ENCODE measurements at places on chromosomes 7 and 10.
A peak's percentile ranks its signal among the peaks of the same experiment; 100 is the strongest.

DNA sequence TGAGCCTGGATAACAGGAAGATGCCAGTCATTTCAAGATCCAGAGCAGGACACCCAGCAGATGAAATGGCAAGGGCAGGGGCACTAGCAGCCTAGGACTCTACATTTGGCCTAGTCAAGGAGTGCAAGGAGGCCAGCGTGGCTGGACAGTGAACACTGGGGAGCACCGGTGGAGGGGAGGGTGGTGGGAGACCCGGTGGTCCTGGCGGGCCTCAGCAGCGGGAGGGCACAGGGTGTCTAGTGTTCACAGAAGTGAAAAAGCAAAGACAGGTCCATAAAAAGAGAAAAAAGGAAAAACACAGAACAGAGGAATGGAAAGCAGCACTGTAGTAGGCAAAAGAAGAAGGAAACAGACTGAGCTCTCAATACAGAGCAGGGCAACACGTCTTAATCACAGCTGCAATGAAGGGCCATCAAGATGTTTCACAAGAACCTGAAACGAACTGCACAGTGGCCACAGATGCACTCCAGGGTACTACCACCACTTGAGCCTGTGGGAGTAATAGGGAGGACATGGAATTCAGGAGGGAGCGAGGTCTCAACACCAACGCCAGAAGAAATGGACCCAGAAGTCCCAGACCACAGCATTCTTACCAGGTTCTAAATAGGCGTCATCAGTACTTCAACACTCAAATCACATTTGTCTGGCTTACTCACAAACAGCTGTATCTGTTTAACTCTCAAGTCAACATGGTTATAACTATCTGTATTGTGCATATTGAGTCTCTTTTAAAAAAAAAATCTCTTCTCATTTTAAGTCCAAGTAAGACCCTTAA, 573.7 kb downstream of the PARD3 start:
- no peak for DNase-seq

- DNase-seq = no peak
Observed at GRCh38 chr7:87506246-87507180, 31.0 kb upstream of the ABCB4 start.

DNA sequence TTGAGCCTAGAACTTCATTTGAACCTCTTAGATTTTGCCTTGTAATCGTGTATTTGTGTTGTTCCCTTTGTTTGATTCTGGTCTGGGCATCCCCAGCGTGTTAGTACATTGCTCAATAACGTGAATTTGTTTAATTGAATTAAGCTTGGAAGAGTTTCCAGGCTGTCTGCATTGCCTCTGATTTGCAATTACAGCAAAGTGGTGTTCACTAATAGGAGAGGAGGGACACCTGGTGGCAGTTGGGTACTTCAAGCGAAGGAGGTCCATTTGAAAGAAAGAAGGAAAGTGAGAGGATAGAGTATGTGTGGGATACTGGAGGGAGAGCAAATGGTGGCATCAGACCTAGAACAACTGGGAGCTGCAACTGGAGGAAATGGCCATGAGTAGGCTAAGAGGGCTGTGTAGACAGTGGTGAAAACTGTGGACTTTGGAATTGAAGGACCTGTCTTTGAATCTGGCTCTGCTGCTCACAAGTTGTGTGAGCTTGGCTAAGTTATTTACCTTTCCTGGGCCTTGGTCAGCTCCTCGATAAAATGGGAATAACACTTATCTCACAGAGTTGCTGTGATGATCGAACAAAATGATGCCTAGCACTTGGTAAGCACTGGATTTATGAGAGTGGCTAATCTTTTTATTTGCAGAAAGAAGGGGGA, 15.1 kb downstream of the LSMEM1 start:
- peak; percentile 37 for DNase-seq

DNA sequence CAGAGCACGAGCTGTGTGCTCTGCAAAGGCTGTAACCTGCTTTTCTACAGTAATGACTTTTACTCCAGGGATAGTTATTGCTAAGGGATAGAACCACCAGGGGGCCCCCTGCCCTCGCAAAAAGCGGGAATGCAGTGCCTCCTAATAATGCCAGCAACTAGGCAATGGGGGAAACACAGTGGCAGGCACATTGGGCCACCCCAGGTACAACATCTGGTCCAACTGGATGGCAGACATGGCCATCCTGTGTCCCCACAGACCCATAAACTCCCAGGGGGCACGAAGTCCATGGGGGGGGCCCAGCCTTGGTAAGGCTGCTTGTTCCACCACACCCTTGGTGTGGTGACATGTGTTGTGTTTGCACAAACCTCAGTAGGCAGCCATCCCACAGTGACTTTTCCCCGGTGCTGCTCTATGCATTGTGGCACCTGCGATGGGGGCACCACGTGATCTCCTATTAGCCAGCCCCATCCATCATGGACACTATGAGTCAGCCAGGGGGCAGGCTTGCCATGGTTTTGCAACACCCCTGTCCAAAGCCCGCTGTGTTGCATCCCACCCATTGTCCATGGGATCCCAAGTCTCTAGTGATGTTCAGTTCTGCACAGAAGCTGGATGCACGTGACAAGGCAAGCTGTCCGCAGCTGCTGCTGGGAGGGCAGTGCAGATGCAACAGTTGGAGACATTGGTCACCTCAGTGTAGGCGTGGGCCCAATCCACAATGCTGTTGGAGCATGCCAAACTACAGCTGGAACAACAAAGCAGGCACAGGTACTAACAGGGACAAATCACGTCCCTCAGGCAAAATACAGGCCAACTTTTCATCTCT, 84.0 kb downstream of the ANLN start:
- peak; percentile 48 for DNase-seq

DNA sequence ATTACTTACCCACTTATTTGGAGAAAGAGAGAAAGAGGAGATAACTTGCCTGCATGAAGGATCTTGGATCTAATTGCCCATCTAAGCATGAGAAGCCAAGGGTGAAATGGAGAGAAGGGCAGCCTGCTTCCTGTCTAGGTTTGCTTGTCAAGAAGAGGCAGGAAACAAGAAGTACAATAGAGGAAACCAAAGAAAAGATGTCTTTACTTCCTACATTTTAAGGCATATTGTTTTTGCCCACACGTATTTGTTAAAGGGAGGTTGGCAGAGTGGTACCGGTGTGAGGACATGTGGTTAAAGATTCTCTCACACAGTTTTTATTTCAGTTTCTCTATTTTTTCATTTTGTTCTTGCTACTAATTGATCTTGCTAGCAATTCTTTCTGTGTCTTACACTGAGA, 6.0 kb upstream of the TAS2R38 start:
- no peak for DNase-seq

DNA sequence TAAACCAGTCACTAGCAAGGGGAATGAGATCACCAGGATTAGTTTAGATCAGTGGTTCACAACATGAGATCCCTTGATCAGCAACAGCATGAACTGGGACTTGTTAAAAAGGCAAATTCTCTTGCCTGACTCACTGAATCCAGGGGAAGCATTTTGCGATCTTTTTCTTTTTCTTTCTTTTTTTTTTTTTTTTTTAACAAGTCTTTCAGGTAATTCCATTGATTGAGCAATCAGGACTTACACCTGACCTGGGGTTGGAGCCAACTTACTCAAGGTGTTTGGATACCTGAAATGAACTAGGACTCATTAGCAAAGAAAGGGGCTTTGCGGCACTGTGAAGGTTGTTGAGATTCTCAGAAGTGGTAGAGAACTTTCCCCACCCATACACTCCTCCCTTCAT, 47.1 kb upstream of the PRR15 start:
- no peak for DNase-seq

DNA sequence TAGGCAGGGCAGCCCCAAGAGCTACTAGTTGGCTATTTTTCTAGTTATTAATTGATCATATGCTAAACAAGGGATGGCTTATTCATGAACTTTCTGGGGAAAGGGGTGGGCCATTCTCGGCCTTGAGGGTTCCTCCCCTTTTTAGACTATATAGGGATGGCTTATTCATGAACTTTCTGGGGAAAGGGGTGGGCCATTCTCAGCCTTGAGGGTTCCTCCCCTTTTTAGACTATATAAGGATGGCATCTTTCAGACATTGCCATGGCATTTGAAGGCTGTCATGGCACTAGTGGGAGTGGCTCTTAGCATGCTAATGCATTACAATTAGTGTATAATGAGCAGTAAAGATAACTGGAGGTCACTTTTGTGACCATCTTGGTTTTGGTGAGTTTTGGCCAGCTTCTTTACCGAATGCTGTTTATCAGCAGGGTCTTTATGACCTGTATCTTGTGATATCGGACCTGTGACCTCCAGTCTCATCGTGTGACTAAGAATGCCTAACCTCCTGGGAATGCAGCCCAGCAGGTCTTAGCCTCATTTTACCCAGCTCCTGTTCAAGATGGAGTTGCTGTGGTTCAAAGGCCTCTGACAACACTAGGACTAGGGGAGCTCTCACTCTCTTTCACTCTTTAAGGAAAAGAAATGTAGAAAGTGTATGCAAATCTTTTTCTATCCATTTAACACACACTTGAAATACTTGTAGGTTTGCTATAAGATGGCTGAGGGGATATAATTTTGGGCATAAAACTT, 7.8 kb downstream of the FHIP2A start:
- DNase-seq = no peak

- DNase-seq = no peak
Observed at GRCh38 chr10:124343351-124344265, 75.1 kb downstream of the OAT start.

DNA sequence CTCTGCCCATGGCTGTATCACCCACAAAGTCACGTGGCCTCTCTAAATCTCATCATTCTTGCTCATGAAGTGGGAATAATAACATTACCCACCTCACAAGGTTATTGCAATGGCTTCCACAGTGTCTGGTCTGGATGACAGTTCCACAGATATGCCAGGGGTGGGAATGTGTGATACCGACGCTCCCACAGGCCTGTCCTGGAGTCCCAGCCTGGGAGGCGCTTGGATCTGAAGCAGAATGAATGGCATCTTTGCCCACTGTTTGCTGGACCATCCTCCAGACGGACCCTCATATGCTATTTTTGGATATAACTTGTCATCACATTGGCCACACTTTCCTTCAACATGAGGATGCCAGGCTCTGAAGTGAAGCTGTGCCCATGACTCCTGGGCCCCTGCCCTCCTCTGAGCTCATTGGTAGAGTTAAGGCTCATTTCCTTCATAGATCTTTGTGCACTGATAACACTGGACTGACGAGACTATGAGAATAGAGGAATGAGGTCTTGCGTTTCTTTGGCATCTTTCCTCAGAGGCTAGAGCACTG, 279.8 kb upstream of the ZNF32 start:
- DNase-seq = no peak

GRCh38 chr7:140033036-140033435, 29.7 kb downstream of the PARP12 start:
- DNase-seq = no peak

- DNase-seq = no peak
Observed at GRCh38 chr10:49664006-49664841, 15.2 kb upstream of the C10orf53 start.

- no peak for DNase-seq
Observed at GRCh38 chr10:107553470-107553869, 389.0 kb upstream of the SORCS1 start.

DNA sequence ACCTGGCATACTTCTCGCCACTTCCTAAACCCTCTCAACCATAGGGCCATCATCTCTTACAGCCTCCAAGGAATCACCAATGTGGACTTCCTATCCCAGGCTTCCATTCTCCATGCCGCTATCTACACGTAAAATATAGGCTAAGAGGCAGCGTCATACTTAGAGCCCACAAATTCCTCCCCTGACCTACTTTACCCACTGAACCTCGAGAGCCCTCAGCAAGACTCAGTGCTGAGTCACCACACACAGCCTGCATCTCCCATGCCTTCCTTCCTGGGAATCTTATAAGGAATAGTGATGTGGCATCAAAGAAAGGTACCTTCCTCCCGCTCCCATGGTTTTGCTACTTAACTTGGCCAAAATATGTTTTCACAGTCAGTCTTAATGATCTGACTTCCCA, 435.6 kb upstream of the NFE2L3 start:
- DNase-seq = no peak

DNA sequence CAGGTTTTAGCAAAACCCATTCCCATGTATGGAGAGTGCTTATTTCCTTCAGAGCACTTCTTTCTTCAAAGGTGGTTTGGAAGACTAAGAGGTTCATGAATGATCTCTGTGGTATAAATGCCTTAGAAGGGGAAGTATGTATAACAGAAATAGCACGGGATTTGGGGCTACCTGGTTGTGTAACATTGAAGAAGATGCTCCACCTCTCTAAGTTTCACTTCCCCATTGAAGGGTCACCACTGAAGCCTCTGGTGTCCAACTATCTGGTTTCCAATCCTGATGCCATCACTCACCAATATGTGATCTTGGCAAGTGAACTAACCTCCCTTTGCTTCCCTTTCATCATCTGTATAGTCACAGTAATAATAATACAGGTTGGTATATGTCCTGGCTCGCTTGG, 37.2 kb downstream of the CYCS start:
- DNase-seq = no peak

DNA sequence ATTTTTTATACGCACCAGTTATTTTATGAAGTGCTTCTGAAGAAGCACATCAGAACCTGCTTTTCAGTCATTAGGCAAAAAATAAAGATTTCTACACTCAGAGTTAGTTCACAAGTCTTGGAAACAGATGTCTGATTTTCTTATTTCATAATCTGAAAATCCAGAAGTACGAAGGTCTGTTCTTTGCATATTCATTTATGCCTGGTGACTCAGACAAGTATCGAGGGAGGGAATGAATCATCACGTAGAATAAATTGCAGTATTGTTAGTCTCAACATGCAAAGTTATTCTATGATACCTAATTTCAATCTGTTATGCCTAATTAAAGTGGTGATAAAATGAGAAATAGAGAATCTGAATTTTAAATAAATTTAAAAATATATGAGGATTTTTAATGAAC, 113.6 kb upstream of the SEM1 start:
- no peak for DNase-seq

GRCh38 chr10:22685926-22686325, 28.5 kb downstream of the PIP4K2A start:
- no peak for DNase-seq

- DNase-seq = peak; percentile 58
Observed at GRCh38 chr10:48289501-48290238, 15.2 kb upstream of the FRMPD2 start.

- no peak for DNase-seq
Observed at GRCh38 chr10:89563861-89564478, 28.6 kb upstream of the SLC16A12 start.

DNA sequence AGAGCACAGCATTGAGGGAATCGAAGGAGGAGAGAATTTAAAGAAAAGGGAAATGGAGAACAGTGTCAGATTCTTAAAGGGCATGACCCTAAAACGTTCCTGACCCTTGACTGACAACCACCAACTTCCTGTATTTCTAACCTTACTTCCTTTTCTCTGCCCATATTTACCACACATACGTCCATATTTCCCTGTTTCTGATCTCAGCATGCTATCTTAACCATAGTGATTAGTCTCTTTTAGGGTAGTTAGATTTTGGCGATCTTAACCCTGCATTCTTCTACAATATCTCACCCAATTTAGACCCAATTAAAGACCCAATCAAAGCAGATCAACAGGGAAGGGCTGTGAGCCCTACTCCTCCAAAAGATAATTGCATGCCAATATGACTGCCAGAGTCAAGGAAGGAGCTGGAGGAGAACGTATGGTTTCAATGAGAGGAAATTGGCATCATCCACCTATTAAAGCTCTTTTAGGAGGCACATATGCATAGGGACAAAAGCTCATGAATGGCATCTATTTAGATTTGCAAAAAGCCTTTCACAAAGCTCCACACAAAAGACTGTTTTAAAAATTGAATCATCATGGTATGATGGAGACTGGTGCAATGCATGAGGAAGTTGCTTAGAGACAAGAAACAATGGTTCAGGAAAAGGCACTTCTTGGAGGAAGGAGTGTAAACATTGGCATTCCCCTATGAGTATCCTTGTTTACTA, 49.0 kb upstream of the ARHGAP12 start:
- DNase-seq = no peak

Data from activated CD4-positive, alpha-beta T cell treated with anti-CD3 and anti-CD28 coated beads, Interleukin-2, amount 50 U/mL, for 48 hours (primary cell).